ENCODE measurements at places on chromosomes 7 and 10.

- no peak for DNase-seq
These were observed 1.2 kb downstream of the MNX1 start for GRCh38 chr7:157009170-157009777.

DNA sequence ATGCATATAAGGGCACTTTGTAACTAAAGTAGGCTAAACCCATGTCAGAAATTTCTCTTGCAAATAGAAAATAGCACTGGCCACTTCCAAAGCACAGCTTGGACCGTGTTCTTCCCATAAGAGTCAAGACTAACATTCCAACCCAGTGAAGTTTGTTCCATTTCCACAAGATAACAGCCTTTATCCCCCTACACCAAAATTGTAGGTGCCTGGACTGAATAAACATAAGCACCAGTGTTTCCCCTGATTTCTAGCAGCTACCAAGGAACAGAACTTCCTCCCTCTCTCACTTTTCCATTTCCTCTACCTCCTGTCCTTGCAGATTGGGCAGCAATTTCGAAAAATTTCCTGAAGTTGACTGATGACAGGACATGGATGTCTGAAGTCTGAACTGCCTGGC lies 219.7 kb downstream of the CREB5 start:
- DNase-seq, result no peak

GRCh38 chr7:65216469-65216868 lies 157.2 kb upstream of the ZNF92 start:
- DNase-seq, result no peak

GRCh38 chr10:6400821-6401465 lies 179.1 kb downstream of the PRKCQ start:
- DNase-seq, result no peak

DNA sequence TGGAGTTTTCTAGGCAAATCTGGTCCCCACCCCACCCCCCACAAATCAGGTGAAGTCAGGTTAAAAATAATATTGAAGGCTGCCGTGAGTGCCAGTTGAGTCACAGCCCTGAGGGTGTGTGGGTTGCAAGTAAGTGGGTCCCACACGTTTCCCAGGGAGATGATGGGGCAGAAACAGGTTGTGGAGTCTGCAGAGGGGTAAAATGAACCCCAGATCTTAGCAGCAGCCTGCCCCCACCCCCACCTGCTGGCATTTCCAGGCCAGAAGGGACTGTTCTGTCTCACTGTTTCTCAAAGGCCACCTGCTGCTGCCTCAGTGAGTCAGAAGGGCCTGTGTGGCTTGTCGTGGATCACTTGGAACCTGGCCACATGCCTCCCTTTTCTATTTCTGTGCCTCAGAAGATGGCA lies 59.8 kb upstream of the SMNDC1 start:
- DNase-seq, result no peak

GRCh38 chr7:39248692-39249090 lies 271.0 kb downstream of the POU6F2 start:
- DNase-seq, result no peak

DNA sequence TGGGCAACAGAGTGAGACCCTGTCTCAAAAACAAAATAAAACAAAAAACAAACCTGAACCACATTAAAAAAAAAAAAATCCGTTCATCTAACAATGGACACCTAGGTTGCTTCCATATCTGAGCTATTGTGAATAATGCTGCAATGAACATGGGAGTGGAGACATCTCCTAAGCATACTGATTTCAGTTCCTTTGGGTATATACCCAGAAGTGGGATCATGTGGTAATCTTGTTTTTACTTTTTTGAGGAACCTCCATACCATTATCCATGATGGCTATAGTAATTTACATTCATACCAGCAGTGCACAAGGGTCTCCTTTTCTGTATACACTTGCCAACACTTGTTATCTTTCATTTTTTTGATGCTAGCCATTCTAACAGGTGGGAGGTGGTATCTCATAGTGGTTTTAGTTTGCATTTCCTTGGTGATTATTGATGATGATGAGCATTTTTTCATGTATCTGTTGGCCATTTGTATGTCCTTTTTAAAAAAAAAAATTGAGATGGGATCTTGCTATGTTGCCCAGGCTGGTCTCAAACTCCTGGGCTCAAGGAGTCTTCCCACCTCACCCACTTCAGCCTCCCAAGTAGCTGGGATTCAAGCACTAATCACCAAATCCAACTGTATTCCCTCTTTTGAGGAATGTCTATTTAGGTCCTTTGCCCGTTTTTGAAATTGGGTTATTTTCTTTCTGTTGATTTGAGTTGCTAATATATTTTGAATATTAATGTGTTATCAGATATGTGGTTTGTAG lies 17.5 kb downstream of the CDK13 start:
- no peak for DNase-seq

- DNase-seq, result no peak
These were observed 16.3 kb downstream of the SFTPA1 start for GRCh38 chr10:79627075-79627474.

DNA sequence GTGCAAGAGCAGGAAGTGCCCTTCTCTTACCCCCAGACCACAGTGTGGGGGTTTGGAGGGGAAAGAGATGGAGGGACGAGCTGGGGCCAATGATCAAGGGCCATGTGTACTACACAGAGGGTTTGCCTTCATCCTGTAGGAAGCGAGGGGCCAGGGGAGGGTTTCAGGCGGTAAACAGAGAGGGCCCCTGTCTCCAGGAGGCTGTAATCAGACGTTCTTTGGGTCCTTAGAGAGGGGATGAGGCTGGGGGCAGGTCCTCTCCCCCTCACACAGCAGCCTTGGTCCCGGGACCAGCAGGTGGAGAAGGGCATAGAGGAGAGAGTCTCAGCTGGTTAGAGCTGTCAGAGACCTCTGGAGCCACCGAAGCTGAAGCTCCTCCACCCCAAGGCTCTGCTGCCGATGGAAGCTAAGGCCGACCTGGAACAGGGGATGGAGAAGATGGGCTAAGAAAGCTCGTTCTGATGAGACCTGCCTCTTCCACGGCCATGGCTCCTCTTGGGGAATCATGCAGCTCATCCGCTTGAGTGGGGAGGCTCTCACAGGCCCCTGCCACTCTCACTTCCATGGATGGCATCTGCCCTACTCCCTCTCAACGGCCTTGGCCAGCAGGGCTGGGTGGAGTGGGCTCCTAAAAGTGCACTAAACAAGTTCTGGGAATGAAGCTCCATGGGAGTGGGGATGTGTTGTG lies 3.5 kb downstream of the LOXL4 start:
- DNase-seq, result no peak

DNA sequence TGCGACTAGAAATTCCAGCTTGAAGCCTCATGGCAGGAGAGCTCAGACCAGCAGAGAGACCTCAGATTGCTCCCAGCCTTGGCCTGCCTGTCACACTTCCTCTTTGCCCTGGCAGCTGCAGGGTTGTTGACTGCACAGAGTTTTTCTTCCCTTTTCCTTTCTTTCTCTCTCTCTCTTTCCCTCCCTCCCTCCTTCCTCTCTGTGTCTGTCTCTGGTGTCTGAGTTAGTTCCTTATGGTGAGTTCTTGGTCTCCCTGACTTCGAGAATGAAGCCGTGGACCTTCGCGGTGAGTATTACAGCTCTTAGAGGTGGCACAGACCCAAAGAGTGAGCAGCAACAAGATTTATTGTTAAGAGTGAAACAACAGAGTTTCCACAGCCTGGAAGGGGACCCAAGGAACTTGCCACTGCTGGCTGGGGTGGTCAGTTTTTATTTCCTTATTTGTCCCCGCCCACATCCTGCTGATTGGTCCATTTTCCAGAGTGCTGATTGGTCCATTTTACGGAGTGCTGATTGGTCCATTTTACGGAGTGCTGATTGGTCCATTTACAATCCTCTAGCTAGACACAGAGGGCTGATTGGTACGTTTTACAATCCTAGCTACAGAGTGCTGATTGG lies 266.3 kb downstream of the RPS24 start:
- no peak for DNase-seq
